ENCODE measurements at places on chromosomes 6 and 20. TPM values are rescaled to one million over a fixed set of nuclear protein-coding genes. Genes with fewer than 3 reads are reported as not detected.

Gene C4A
- total RNA-seq, result 1.5 TPM

Gene ACOT8
- total RNA-seq, result 20.3 TPM

Gene TCF21
- total RNA-seq, result 0.08 TPM

Gene SOBP
- 0.91 TPM for total RNA-seq

Gene REM1
- total RNA-seq, result 0.23 TPM

Gene CLVS2
- 0.14 TPM for total RNA-seq

Gene SLC22A3
- 41.5 TPM for total RNA-seq

Gene ITPR3
- 45.8 TPM for total RNA-seq

Gene C6orf132
- 1.8 TPM for total RNA-seq

Gene TUBB1
- 0.02 TPM for total RNA-seq

Gene HSPA12B
- 0.35 TPM for total RNA-seq

Gene RGS17
- 7.2 TPM for total RNA-seq

Gene CRYBG1
- total RNA-seq, result 0.47 TPM

Gene UNC93A
- total RNA-seq, result not detected

Gene OPRM1
- not detected for total RNA-seq

Gene PSORS1C2
- not detected for total RNA-seq

Gene OOEP
- total RNA-seq, result not detected

Gene CAPN11
- not detected for total RNA-seq

Gene SLC22A1
- 2.5 TPM for total RNA-seq

Gene RSPO3
- total RNA-seq, result 91.7 TPM

Data from A549 treated with CORT108297 at 1 μM for 4 hours (cell line).